ENCODE measurements at places on chromosomes 3 and 15. TPM values are rescaled to one million over a fixed set of nuclear protein-coding genes. Genes with fewer than 3 reads are reported as not detected.

DNA sequence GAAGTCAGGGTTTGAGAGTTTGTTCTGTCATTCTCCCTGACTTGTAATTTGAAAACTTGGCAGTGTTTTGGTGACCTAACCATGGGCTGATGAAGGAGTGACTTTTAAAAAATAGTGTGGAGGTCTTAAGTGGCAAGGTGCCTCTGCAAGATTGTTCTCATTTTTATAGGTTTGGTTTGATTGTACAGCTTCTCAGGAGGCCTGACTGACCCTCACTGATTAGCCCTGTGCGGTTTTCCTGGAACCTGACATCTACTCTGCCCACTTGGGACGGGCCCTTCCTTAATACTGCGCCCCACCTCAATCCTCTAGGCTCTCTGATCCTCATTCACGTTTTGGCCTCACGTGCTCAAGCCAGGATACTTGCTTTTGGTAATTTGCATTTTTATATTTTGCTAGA is 2.8 kb downstream of the UBE2E1 start:
- no peak for DNase-seq

Gene UBE2E2
- 38.8 TPM for total RNA-seq

DNA sequence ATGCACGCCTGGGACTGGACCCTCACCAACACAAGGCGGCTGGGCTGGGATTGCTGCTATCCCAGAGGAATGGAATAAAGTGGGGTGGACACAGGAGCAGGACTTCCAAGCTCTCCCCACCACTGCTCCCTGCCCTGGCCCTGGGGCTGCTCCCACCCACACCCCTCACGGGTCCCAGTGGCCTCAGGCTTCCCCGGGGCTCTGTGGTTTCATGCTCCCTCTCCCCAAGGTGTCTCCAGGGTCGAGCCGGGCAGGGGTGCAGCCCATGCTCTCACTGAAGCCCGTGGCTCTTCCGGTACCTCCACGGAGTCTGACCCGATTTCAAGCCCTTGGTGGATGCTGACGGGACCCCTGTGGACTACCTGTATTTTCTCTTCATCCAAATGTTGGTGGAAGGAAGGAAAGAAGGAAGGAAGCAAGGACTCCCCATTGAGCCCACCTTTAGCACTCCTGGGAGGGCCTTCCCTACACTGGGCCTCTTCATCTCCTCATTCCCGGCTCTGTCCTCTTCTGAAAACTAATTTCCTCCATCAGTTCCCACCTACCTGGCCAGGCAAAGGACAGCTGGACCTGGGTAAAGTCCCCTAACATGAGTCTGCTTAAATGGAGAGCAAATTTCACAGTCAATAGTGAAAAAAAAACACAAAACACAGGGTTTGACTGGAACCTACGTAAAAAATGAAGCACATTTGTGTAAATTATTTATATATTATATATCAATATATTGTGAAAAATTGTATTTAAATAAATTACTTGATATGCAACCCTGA is 44.0 kb upstream of the PCSK6 start:
- no peak for DNase-seq

- no peak for DNase-seq
These were observed 19.5 kb downstream of the AMOTL2 start for GRCh38 chr3:134354612-134355251.

- no peak for DNase-seq
These were observed 14.6 kb upstream of the MAGEF1 start for GRCh38 chr3:184726497-184726896.

DNA sequence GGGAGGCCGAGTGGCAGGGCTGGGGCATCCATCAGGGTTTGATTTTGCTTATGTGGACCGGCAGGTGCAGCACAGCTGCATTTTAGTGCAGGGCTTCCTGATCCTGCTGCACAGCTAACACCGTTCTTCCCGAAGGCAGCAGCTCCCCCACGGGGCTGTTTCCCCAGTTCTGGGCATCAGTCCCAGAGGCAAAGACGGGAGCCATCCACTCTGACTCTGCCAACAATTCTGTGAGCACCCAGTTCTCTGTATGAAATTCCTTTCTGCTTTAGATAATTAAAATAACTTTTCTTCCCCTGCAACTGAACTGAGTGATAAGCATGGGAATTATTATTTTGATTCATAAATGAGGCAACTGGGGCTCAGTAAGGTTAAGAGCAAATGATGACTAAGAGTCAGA is 262.9 kb upstream of the ATP10A start:
- DNase-seq: no peak

DNA sequence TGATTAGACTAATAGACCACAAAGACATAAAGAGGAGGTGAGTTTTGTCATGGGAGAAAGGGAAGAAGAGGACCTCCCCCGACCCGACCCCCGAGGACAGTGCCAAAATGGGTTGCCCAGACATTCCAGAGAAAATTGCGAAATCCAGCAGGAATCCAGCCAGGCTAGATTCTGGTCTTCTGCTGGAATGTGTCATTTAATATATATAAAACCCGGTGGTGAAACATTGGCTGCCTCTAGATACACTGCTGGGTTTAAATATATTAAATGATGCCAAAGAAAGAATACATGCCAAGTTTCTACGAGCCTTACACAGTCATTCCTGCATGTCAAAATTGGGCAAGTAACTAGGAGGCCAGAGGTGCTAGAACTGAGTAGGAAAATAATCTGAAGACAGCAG is 45.3 kb upstream of the SPESP1 start:
- no peak for DNase-seq

- no peak for DNase-seq
These were observed 130.2 kb downstream of the IL1RAP start for GRCh38 chr3:190644035-190644434.

Measured in spinal cord (tissue), 10 donors.